Vagina (tissue), 2 donors: ENCODE measurements at places on chromosomes 13 and 19.

DNA sequence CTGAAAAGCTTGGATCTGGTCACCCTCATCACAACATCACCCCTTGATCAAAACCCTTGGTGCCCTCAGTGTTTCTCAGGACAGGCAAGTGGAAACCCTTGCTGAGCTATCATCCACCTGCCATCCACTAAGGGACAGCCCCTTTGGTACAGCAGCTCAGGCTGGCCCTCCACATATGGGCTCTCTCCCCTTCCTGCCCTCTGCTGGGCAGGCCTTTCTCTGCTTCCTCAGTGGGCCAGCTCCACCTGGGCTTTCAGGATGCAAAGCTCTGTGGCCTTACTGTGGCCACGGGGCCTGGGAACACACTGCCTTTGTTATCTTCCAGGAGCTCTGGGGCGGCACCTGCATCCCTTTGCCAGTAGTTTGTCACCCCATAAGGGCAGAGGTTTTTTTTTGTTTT, 4.9 kb downstream of the SUGP1 start:
- DNase-seq = no peak

DNA sequence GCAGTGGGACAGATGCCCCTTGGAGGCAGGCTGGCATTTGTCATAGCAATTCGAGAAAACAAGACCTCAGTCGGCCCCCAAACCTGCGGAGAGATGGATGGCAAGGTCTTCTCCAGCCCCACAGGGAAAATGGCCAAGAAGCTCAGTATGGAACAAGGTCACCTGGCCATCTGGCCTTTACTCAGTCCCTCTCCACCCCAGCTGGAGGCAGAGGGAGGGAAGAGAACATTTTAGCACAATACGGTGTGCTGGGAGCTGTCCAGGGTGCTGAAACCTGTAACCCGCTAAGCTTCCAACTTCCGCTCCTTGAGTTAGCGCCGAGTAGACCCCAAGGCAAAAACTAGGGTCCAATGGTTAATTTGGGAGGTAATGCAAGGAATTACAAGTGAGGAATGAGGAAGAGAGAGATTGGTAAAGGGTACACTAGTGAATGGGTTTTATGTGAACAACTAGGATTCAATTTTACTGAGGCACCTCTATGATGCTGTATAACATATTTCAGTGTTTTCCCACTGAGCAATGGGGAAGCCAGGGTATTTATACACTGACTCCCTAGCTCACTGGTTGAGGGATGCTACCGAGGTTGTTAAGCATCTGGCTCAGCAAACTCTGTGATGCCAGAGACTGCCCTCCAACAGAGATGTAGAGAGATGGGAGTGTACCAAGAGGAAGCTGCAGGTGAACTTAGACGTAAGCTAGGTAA, 64.3 kb downstream of the CACNA1A start:
- no peak for DNase-seq

DNA sequence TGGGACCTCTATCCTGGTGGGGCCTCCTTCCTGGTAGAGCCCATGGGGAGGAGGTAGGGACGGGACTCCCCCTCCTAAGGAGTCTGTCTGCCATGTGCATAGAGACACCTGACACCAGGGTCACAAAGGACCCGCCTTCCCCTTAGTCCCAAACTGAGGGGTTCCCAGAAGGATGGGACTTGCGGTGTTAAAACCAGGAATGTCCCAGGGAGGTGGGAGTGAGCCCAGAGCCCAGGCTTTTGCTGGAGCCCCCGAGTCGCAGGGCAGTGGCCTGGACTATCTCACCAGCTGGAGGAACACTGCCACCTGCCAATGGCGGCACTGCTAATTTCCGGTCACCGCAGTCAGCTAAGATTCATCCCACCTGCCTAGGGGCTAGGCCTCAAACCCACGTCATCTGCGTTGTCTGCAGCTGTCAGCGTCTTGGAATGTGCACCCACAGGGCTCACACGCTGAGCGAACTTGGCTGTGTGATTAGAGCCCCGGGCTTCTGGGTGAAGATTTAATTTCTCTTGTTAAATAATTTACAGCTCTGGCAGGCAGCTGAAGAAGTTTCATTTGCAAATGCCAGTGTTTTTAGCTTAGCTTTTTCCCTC, 31.9 kb upstream of the ATP11A start:
- DNase-seq = no peak

DNA sequence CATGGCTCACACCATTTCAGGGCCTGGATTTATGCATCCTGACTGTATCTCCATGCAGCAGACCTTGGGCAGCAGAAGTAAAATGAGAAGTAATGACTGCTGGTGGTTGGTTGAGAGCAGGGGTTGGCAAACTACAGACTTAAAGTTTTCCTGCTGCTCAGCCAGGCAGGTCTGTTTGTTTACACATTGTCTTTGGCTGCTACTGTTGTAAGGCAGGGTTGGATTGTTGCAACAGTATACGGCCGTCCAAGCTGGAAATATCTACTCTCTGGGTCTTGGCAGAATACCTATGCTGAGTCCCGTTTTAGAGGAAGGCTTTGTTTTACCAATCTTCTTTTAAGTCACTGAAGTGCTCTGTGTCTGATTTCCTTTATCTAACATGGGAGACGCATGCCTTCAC, 13.5 kb downstream of the SNRNP70 start:
- no peak for DNase-seq

DNA sequence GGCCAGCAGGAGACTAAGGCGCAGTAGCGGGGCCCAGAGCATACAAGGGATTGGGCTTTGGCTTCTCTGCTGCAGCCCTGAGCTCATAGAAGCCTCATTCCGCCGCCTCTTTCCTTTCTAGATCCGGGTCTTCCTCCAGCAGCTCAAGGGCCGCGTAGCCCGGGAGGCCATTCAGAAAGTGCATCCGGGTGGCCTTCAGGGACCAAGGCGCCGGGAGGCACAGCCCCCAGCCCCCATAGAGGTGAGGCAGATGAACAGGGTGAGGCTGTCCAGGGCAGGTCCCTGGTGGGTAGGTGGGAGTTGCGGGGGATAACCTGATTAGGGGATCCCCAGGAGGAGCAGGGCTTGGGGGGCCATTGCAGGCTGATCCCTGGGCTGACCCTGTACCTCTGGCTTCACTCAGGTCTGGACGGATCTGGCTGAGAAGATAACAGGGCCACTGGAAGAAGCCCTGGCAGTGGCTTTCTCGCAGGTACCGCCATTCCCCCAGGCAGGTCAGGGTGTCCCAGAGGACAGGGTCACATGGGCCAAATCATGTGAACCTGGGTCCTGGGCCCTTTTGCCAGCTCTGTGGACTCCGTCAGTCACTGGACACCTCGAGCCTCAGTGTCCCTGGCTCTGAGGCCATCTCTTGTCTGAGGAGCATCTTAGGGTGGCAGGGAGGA, 1.3 kb downstream of the SNAPC2 start:
- DNase-seq = no peak

DNA sequence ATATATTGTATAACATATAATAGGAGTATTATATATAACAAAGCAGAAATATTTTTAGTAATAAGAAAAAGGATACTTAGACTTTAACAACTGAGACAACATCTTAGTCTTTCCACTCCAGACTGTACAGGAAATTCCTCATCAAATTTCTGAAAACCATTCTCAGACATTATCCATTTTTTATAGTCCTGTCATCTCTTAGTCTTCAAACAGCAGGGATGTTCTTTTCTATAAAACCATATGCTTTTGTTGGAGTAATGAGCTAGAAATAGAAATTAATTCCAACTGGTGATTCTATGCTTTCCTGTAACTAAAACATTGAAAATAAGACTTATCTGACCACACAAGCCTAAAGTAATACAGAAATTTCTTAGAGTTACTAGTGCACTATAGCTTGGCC, 82.2 kb upstream of the CSNK1A1L start:
- DNase-seq = no peak

DNA sequence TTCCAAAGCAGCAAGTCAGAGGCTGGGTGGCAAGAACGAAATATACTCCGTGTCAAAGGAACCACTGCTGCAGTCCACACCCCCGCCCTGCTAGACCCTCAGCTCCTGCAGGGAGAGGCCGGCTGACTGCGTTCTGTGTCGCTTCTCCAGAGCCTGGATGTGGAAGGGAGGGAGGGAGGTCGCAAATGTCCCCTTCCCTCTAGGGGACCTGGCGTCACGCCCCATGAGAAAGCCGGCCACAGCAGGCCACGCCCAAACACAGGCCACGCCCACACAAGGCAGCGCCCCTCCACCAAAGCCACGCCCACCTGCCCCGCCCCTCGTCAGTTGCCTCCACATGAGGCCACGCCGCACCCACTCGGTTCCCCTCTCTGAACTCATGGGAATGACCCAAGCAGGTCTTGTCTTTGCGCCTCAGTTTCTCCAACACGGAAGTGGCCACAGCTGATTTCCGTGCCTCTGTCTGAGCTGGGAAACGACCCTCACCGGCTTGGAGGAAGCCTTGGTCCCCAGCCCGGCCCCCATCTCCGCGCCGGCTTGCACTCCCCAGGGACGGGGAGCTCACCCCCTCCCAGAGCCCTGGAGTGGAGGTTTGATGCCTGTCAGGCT, 38.4 kb upstream of the TCF3 start:
- DNase-seq = no peak

DNA sequence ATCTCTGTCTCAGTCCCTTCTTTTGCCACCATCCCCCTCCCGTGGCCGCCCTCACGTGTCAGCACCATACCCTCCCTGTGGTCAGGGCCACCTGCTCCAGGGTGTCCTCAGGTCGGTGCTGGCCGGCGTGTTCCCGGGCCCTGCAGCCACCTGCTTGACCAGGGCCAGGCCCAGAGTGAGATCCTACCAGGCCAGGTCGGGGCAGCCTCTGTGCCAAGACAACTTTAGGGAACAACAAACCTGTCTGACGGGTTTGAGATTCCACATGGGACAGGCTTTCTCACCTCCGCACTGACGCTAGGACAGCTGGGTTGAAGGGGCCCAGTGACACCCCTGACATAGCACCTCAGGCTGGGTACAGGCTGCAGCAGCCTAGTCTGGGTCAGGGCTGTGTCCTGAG, 7.5 kb upstream of the SBNO2 start:
- DNase-seq = no peak

- DNase-seq = no peak
Observed at GRCh38 chr13:95568131-95568530, 15.6 kb downstream of the CLDN10 start.

GRCh38 chr13:67278235-67278634, 48.1 kb upstream of the PCDH9 start:
- DNase-seq = no peak

GRCh38 chr13:110497003-110497402, 64.5 kb downstream of the RAB20 start:
- no peak for DNase-seq

GRCh38 chr13:24004971-24005370, 107.7 kb upstream of the C1QTNF9B start:
- no peak for DNase-seq

- DNase-seq = no peak
Observed at GRCh38 chr19:47210689-47211316, 20.2 kb downstream of the BBC3 start.

DNA sequence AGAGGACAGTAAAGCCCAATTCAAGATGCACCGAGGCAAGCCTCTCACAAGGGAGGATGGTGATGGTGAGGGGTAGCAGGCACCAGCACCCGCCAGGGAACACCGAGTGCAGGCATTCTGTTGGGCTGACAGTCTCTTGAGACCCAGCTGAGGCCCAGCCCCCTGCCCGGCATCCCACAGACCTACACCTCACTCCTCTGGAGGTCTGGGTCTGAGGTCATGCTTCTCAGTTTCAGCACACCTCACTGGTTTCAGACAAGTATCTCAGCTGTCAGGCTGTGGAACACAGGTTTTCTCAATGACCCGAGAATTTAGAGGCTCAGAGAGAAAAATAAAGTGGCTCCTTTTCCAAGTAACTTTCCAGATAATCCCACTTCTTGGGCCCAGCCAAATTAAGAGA, 27.7 kb upstream of the EPHX3 start:
- DNase-seq = no peak

DNA sequence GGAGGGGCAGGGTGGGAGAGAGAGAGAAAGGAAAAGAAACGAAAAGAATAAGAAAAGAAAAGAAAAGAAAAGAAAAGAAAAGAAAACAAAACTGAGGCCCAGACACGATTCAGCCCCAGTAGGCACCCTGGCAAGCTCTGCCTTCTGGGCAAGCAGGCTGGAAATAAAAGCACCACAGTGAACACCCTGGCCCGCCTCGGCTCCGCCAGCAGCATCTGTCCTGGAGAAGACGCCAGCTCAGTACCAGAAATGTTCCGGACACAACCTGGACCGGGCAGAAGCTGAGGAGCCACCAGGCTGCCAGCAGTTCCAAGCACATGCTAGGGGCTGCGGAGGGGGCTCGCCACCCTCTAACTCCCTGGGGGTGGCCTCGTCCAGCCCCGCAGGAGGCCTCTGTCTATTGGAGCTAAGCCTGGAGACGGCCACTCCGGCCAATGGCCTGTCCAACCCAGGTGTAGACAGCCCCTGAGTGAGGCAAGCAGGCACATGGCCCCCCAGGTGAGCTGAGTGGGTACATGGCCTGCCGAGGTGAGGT, 11.4 kb upstream of the CPAMD8 start:
- no peak for DNase-seq

GRCh38 chr13:93859716-93860115, 619.8 kb downstream of the DCT start:
- DNase-seq = no peak

- DNase-seq = no peak
Observed at GRCh38 chr19:2173388-2173766, 9.6 kb downstream of the DOT1L start.

GRCh38 chr19:49666120-49666444, 349 bp downstream of the BCL2L12 start:
- no peak for DNase-seq

DNA sequence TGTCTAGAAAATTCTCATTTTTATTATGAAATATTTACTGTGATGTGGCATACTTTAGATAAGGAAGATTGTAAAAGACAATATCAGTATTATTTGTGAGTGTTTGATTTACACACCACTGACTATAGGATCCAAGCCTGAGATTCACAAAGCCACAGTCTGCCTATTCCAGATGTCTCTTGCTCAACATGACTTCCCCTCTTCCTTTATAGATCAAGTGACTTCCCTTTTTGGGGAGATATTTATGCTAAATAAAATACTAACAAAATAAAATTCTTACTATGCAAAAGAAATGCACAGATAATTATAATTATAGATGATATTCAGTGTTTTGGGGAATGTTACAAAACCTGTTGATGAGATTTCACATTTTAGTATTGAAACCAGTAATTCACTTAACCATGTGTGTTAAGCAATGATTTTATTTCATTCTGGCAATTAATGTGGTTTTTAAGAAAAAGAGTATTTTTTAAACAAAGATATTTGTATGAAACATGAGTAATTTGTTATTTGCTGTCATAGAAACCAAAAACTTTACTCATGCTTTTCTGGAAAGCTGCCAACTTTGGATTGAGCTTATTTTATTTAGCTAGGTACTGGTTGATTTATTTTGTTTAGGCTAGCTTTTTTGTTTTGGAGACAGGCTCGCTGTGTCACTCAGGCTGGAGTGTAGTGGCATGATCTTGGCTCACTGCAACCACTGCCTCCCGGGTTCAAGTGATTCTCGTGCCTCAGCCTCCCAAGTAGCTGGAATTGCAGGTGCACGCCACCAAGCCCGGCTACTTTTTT, 13.7 kb upstream of the GPR183 start:
- DNase-seq = no peak

GRCh38 chr13:38535261-38535660, 151.6 kb upstream of the FREM2 start:
- DNase-seq = no peak

DNA sequence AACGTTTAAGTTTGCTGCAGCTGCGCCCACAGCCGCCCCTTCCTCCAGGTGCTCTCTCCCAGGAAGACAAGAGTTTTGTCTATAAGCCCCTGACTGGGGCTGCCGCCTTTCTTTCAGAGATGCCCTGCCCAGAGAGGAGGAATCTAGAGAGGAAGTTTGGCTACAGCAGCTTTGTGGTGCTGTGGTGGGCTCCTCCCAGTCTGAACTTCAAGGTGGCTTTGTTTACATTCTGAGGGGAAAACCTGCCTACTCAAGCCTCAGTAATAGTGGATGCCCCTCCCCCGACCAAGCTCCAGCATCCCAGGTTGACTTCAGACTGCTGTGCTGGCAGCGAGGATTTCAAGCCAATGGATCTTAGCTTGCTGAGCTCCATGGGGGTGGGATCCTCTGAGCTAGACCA, 6.4 kb upstream of the ERICH6B start:
- no peak for DNase-seq
